C1 segment of cervical spinal cord (tissue), 14 donors: ENCODE measurements at places on chromosomes 16 and 17.

GRCh38 chr16:74216319-74216718 lies 80.3 kb upstream of the PSMD7 start:
- no peak for DNase-seq

GRCh38 chr17:19346351-19347255 lies 15.9 kb downstream of the B9D1 start:
- no peak for DNase-seq

- DNase-seq = no peak
Measured at GRCh38 chr17:20914658-20915057, 128.2 kb downstream of the USP22 start.

DNA sequence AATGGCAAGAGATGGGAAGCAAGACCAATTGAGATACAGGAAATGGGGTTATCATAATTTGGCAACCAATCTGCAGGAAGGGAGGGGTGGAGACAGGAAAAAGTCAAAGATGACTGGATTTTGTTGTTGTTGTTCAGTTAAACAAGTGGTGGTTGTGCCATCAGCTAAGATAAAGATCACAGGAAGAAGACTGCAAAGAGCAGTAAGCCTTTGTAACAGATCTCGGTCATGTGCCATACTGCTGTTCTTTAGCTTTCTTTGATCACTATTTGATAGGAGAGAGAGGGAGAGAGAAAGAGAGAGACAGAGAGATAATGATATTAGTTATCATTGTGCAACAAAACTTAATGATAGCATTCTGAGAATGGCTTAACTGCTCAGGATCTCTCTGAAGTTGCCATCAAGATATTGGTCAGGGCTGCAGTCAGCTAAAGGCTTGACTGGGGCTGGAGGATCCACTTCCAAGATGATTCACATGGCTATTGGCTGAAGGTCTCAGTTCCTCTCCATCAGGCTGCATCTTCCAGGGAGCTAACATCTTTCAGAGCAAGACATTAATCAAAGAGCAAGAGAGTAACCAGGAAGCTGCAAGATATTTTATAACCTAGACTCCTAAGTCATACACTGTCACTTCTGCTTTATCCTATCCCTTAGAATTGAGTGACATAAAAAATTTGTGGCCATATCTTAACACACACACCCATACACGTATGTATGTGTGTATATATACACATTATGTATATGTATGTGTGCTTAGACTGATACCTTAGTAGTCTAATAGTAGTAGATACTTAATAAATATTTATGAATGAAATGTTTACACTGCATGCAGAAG lies 405.0 kb downstream of the SHISA9 start:
- DNase-seq = no peak

- DNase-seq = no peak
Measured at GRCh38 chr17:14452856-14453255, 152.0 kb downstream of the HS3ST3B1 start.

DNA sequence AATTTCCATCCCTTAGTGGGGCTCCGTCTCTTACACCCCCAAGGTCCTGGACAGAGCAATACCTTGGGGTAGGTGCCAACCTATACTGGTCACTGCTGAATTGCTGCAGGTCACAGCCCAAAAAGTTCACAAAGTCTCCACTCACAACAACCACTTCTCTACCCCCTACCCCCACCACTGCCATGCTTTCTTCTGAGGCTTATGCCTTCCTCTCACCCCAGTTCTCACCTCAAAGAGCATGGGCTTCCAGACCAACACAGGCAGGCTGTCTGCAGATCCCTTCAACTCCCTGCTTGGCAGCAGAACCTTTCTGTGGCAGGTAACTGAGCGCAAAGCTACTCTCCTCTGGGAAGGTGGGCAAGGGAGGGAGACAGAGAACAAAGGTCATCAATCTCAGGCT lies 35.5 kb downstream of the C16orf78 start:
- no peak for DNase-seq

GRCh38 chr17:78206298-78206697 lies 7.8 kb upstream of the BIRC5 start:
- no peak for DNase-seq

DNA sequence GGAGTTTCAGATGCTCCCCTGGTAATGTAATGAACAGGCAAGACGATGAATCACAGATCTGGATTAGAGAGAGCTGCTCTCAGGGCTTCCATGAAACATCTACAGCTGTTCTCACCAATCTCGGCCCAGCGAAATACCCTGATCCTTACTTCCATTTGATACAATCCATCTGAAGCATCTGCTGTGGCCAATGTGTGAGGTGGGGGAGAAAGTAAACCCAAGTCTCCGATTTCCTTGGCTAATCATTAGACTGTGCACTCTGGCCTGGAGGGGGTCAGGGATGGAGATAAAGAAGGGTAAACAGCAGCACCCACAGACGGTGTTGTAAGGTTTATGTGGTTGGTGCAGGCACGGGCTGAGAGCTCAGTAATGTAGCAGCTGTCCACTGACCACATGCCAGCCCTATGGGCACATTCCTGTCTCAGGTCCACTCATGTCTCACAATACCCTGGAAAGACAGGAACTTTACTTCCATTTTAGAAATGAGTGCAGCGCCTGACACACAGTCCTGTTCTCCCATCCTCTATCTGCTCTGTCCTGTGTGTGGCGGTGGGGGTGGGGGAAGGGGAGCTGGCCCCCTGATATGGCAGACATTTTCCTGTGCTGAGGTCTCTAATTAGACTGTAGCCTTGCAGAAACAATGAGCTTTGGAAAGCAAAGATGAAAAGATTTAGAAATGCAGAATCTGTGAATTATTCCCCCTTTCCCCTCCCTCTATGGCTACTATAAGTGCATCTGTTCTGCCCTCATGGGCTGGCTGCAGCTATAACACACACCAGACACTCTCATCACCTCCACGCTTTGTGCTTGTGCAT lies 48.3 kb upstream of the ERN1 start:
- DNase-seq = no peak

DNA sequence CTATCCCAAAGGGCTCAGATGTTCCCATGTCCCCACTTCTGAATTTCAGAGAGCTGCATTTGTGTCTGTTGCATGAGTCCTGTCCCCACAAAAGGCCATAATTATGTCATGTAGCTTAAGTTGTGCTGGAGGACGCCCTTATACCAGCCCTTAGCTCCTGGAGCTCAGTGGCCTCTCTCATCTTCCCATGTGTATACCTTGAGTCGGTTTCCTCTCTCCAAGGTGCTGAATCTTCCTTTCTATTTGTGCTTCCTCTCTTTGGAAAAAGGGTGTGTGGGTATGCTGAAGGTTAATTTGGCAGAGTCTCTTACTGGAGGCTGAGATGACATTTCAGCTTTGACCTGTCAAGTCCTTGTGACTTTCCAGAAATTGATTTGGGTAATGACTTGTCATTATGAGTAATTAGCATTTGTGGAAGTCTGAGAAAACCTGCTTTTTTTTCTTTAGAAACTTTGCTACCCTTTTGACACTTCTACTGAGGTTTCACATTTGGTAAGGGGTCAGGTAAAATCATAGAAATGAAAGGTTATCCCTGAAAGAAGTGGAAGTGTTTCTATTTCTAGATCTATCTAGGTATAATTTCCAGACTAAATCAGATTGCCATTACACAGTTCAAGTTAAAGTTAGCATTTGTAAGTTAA lies 185.4 kb downstream of the ABCC12 start:
- no peak for DNase-seq

GRCh38 chr17:32504166-32504990 lies 17.6 kb downstream of the CDK5R1 start:
- DNase-seq = no peak

- DNase-seq = no peak
Measured at GRCh38 chr17:17412326-17412725, 64.5 kb upstream of the MED9 start.

DNA sequence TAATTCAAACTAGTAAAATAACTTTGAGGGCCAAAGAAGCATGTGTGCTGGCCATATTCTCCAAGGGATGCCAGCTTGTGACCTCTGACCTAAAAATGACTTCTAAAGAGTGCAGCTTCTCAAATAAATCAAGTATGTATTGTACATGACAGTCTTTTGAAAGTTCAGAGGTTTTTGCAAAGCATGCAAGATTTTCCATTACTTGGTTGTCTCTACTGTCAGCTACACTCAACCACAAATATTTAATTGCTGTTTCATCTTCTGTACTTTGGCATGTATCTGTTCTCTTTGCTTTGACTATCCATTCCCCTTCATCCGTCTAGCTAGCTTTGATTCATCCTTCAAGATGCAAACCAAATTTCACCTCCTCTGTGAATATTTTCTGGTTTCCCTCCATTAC lies 121.9 kb upstream of the HS3ST2 start:
- DNase-seq = no peak

DNA sequence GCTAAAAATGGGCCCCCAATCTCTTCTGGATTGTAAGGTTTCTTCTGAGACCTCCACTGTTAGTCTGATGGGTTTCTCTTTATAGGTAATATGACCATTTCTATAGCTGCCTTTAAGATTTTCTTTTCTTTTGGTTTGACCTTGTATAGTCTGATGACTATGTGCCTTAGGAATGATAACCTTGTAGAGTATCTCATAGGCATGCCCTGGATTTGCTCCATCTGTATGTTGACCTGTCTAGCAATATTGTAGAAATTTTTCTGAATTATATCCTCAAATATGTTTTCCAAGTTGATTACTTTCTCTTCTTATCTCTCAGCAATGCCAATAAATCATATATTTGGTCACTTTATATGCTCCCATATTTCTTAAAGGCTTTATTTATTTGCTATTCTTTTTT lies 1403.8 kb upstream of the GOT2 start:
- no peak for DNase-seq

DNA sequence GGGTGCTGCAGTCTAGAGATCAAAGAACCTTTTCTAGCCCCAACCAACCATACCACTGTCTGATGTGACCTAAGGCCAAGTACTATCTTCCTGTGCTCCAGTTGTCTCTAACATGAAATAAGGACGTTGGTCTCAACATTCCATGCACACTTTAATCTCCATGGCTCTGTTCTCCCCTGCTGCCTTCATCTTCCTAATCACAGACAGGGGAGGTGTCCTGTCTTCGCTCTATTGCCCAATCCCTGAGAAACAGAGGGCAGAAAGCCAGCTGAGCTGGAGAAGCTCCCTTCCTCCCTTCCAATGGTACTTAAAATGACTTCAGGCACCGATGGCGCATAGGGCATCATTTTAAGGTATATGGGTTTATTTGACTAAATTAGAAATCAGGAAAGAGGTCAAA lies 148.9 kb upstream of the GNAO1 start:
- no peak for DNase-seq

- DNase-seq = no peak
Measured at GRCh38 chr17:43875476-43876147, 28.6 kb downstream of the CD300LG start.

DNA sequence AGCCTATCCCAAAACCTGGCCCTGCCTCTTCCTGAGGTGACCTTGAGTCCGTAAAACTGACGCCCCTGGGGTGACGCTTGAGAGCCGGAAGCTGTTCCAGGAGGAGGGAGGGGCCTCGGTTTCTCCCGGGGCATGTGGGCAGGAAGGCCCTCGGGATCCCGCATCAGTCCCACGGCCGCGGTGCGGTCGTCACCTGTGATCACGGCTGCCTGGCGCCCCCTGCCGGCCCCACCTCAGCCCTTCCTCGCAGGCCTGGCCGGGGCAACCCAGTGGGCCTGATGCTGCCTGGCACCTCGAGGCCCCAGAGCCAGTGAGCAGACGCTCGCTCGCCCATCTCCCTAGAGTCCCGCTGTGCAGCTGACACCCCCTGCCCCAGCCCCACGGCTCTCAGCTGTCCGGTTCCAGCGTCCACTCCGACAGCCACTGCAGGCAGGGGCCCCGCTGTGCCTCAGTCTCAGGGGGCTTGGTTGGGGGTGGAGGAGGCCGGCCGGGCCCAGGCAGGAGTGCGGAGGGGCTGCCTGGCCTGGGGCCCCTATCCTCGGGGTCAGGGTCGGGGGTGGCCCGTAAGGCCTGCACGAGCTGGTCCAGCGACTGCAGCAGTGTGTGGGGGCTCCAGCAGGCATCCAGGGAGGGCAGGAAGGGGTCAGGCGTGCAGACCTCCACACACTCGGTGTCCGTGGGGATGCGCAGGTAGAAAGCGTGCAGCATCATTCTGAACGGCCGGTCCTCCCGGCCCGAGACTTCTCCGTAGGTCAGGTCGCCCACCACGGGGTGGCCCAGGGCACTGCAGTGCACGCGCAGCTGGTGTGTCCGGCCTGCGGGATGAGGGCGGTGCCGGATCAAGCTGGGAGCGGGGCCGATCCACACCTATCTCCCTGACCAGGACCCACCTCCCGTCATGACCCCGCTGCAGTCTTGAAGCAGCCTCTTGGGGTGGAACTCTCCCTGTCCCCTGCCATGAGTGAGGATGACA lies 2.3 kb downstream of the RPUSD1 start:
- DNase-seq = peak; percentile 20

DNA sequence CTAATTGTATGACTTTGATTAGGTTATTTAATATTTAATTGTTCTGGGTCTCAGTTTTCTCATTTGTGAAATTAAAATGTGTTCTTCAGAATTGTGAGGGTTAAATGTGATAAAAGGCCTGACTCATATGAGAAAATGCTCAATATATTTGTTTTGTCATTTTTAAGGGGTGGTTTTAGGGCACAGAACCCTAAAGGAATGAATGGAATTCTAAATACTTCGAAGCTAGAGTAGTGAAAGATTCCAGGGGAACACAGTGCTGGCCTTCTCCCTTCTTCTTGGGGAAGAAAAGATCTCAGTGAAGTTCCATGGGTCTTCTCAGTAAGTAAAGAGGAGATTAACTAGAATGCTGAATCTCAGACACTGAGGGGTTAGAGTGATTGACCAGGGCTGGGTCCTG lies 3.9 kb upstream of the SMPD3 start:
- no peak for DNase-seq

DNA sequence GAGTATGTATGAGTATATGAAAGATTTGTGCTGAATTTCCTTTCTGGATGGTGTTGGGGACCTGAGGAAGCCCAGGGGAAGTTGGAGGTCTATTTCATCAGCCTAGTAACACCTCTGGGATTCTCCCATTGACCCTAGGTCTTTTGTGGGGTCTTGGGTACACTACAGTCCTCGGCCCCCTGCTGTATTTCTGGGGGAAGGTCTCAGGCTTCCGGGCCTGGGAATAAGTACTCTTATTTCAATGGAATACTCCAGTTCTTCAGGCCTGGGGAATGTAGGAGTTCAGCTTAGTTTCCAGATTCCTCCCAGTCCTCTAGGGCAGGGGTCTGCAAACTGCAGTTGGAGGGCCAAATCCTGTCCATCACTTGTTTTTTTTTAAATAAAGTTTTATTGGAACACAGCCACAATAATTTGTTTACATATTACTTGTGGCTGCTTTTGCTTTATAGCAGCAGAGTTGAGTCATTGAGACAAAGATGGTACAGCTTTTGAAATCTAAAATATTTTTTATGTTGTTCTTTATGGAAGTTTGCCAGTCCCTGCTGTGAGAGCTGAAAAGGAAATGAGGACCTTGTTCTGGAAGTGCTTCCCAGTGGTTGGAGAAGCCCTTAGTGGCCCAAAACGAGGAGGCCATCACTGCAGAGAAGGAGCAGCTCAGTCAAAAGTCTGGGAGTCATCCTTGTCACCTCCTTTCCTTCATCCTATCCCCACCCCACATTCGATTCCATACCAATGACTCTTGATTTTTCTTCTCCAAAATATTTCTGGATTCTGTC lies 142.5 kb upstream of the HS3ST2 start:
- no peak for DNase-seq

DNA sequence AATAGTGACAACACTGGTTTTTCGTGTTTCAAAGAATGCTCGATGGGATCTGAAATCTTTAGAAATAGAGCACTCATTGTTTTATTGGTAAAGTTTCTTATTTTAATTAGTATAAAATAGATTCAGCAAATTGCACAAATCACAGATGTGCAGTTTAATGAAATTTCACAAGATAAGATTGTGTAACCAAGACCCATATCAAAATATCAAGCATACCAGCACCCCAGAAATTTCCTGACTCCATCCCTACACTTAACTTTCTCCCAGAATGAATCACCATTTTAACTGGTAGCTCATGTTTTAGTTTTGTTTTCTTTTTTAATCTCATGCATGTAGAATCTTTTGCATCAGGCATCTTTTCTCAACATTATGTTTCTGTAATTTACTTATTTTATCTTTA lies 185.9 kb downstream of the KCNJ2 start:
- DNase-seq = no peak
